Sigmoid colon (tissue), 7 donors: ENCODE measurements at places on chromosomes 3 and 15. TPM values are rescaled to one million over a fixed set of nuclear protein-coding genes. Genes with fewer than 3 reads are reported as not detected.

CKMT1A gene
- total RNA-seq, result 0.36 TPM

FAH gene
- 12.5 TPM for total RNA-seq

MTHFS gene
- total RNA-seq, result 8.7 TPM

LRRC34 gene
- total RNA-seq, result 1.8 TPM

- peak; percentile 100 for DNase-seq
Observed at GRCh38 chr3:126355777-126356372, 1.3 kb downstream of the KLF15 start.

- DNase-seq, result peak; percentile 26
Observed at GRCh38 chr15:82677720-82678323, 30.7 kb upstream of the CPEB1 start.

DNA sequence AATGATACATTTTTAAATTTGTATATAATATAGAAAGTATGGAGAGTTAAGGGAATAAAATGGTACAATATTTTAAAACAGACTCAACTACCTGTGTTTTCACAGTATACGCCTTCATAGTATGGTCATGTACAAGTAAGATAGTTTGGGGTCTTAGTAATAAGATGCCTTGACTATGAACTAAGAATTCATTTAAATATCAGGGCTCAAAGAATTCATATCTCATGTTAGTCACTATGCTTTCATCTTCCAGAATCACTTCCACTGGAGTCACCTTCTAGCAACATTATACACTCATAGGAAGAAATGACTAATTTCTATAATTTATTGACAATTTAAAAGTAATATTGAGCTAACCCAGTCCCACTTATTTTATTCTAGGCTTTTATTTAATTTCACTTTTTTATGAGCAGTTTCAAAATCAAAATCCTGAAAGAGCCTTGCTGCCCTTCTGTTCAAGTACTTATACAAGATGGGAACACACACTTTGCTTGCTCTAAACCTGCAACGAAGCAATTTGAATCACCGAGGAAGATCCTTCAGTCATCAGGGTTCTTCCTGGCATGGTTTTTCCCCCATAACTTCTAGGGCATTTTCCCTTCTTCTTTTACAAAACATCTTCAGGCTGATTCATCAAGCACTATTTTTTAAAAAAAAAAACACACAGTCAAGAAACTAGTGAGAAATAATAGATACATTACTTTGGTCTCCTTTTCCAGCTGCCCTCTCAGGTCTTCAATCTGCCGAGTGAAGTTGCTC lies 94.1 kb downstream of the MYH15 start:
- no peak for DNase-seq

- no peak for DNase-seq
Observed at GRCh38 chr3:172186607-172187006, 147.2 kb downstream of the FNDC3B start.
